ENCODE measurements at places on chromosomes 5 and 9.

DNA sequence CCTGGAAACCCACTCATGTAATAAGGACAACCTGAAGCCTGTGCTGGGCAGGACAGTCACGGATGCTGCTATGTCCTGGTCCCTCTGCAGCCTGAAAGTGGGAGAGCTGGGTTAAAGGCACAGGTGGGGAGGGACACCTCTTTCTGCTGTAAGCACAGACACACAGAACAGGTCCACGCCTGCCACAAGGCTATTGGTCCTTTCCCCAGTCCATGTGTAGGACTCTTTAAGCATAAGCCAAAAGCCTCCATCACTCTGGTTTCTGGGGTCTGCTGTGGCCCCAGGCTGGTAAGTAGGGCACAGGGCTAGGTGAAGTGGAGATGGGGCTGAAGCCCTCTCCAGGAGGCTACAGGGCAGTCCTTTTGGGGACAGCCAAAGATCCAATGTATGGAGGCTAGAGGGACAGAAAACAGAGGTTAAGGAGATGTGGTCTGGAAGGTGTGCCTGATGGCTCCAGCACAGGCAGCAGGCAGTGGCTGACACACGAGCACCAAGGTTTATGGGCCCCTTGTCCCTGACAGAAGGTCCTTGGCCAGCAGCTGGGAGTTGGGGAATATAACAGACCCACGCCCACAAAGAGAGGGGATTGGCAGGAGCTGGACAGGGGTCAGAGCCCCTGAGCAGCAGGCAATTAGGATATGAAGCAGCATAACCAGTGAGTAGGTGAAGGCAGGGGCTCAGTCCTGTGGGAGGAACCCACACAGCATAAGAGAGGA, 203.6 kb upstream of the MVB12B start:
- DNase-seq: no peak

GRCh38 chr9:35481347-35481975, 8.4 kb upstream of the RUSC2 start:
- DNase-seq: no peak

GRCh38 chr9:112378328-112379176, 1.4 kb upstream of the HSDL2 start:
- DNase-seq: no peak

DNA sequence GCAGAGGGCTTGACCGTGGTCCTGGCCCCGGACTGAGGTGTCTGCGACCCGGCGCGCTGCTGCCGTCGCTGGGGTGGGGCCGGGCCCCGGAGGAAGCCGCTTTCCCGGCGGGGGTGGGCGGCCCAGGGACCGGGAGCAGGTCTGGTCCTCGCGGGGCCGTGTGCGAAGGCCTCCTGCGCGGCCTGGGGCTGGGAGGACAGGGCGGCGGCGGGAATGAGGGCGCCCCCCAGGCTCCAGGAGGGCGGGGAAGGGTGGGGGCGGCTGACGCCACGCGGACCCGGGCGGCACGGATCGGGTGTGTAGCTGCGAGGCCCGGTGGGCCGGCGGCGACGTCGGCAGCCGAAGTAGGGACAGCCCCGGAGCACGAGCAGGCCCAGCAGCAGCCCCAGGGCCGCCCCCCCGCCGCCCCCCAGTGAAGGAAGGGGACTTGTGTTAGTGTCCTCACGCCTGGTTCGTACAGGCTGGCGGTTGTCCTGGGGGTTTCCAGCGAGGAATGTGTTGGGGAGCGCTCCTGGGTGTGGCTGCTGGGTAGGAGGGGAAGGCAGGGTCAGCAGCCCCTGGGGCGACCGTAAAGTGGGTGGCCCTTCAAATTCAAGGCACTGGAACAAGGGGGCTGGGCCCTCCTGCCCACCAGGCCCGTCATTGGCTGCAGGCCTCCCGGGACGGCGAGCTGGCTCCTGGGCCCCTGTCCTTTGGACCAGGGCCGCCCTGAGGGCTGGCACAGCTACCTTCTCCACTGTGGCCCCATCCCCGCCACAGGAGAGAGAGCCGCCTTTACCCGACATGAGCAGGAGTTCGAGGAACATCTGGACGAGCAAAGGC, 597 bp upstream of the TMEM250 start:
- no peak for DNase-seq

DNA sequence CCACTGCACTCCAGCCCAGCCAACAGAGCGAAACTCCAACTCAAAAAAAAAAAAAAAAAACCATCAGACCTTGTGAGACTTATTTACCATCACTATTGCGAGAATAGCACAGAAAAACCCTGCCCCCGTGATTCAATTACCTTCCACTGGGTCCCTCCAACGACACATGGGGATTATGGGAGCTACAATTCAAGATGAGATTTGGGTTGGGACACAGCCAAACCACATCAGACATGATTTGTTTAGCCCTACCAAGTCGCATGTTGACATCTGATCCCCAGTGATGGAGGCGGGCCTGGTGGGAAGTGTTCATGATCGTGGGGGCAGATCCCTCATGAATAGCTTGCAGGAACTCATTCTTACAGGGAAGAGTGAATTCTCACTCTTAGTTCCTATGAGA, 26.6 kb downstream of the MYO10 start:
- no peak for DNase-seq

DNA sequence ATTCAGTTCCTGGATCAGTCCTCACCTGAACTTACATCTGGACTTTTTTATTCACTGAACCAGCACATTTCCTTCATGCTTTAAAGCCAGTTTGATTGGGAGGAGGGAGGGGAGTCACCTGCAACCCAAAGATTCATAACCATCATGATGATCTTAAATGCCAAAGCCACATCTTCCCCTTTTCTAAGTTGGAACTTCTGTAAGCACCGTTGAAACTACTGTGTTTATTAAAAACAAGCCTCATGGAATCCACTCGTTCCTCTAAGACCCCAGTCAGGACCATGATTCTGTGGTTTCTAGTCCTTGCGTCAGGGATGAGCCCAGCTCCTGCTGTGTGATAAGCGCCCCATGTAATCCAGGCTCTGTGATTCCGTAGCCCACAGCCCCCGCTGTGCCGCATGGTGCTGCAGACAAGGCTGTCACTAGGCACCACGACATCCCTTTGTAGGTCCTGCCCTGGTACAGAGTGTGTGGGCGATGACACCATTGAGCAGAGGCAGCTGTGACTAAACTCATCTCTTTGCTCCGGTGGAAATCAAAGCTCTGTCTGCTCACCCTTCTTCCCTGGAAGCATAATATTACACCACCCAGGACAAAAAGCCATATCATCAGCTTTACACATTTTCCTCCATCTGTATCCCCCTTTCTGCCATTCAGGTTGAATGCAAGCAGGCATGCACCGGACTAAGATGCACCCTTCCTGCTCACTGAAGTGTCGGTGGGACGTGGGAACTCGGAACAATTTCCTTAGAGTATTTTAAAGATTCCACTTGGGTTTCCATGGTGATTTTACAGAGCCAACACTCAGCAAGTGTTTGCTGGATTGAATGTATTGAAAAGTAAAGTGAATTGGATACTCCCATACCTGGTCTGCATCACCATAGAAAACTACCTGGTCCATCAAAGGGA, 132.0 kb upstream of the FSTL4 start:
- DNase-seq: no peak

DNA sequence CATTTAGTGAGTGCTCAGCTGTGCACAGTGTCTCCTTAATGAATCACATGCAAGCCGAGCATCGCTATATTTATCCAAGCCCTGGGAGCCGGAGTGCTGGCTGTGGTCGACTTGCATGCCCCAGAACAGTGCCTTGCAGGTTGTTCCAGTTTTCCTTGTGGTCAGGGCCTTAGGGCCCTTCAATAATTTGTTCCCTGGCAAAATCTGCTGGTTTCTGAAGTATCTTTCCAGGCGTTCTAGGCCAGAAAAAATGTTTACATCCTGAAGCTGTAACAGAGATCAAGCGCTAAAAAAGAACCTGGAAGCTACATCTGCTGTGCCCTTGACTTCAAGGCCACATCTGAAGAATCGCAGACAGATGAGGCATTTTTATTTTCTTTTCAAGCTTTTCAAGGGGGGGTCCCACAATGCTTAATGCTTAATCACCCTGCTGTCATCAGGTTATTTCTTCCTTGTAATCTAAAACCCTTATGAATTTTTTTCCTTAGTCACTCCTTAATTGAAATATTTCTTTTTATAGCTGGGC, 105.8 kb downstream of the DOCK2 start:
- DNase-seq: no peak

GRCh38 chr9:94030318-94031179, 53.7 kb upstream of the PTPDC1 start:
- DNase-seq: peak; percentile 82

DNA sequence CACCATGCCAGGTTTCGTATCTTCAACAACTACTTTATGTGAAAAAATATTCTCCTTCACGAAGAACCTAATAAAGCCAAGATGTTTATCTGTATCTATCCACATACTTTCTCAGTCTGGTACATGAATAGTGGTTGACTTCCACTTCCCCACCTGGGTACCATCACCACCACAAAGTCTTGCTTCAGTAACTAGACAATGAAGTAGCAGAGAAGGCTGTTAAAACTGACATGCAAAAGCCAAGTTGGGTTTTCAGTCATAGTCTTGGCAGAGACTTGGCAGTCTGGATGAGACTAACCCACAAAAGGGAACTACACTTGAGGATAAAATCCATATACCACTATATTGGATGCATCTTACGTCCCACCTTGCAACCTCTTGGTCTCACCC, 5.0 kb downstream of the P4HA2 start:
- DNase-seq: no peak

DNA sequence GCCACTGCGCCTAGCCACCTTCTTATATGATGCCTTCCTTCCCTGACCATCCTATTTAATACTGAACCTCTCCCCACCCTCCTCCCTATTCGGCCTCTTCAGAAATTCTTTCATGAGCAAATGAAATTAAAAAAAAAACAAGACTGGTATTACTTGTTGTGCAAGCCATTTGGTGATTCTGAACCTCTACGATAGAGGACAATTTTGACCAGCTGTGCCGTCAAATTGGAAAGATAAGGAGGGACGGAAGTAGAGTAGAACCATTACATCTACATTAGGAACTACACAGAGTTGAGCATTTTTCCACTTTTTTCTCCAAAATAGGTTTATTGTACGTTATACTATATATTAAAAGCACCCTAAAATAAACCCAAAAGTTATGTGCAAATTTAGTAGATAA, 2.9 kb downstream of the DHX29 start:
- no peak for DNase-seq

GRCh38 chr9:13847270-13847669, 466.7 kb downstream of the NFIB start:
- DNase-seq: no peak

GRCh38 chr9:137825324-137825989, 52.1 kb upstream of the CACNA1B start:
- DNase-seq: no peak

DNA sequence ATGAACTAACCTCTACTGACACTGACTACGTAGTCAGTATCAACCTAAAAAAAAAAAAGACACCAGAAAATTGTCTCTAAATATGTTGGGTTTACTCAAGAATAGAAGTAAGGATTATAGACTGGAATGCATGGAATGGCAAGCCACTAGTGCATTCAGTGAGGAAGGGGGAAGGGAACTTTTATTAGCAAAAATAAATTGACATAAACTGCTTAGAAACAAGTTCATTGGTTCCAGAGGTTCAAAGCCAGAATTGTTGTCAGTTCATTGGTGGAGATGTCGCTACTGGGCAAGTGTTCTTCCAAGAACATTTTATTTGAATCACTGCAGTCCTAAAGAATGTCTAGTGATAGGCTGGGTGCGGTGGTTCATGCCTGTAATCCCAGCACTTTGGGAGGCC, 26.1 kb upstream of the AOPEP start:
- DNase-seq: no peak

DNA sequence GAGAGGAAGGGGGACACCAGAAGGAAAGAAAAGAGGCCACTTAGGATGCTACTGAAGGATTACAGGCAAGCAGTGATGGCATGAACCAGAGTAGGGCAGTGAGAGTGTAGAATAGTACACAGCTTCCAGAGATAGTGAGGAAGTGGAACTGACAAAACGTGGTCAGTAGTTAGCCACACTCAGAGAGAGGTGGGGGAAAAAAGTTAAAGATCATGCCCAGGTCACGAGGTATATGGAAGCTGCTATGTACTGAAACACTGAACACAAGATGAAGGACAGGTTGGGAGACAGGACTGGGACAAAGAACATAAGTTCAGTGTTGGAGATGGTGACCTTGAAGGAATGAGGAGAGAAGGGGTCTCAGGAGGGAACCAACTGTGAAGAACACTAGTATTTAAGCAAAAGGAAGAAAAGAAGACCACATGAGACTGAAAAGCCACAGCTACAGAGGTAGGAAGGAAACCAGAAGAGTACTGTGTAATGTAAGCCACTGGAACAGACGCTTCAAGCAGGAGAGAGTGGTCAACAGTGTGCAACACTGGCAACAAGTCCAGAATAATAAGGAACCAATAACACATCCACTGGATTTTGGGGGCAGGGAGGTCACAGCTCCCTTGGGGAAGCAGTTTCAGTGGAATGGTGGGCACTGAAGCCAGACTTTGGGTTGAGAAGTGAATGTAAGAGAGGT, 45.5 kb downstream of the ELL2 start:
- no peak for DNase-seq

GRCh38 chr5:97002983-97003382, 67.1 kb downstream of the LNPEP start:
- DNase-seq: no peak

GRCh38 chr9:135525241-135526088, 4.2 kb downstream of the LCN1 start:
- DNase-seq: no peak

DNA sequence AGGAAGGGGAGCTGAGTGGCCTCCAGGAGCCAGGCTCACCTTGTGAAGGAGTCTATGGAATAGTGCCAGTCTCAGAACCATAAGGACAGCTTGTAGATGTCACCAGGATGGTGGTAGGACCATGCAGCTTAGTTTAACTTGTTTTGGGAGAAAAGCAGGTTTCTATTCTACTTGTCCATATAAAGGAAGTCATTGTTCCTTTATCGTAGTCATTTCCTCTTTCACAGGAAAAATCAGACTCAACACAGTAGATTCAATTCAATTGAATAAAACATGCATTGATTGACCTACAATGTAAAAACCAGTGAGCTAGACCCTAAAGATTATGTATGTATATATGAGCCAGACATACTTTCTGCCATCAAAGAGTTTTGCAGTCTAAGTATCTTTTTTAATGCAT, 53.3 kb downstream of the MEGF10 start:
- no peak for DNase-seq

DNA sequence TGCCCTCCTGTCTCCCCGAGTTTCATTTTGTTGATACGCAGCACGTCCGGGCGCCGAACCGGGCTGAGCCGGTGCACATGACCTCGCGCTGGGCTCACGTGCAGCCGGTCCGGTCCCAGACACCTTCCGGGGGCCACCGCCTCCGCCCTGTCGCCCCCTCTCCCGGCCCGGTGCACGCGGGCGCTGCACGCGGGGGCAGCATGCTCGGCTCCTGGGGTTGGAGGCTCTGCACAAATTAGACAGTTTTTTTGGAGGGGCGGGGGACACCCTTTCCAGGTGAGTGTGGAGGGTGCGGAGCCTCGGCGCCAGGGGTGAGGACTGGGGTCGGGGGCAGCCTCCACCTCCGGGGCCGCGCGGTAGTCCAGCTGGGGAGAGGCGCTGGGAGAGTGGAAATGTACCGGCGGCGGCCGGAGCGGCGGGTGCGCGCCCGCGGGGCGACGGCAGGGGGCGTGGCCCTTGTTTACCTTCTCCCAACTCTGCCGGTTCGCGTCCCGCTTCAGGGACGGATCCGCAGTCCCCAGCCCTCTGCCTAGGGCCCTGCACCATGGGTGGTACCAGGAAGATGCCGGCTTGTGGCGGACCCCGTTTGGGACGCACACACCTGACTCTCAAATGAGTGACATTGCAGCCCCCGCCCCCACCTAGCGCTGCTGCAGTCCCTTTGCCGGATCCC, 1.1 kb downstream of the JADE2 start:
- peak; percentile 77 for DNase-seq

GRCh38 chr9:109742776-109743348, 37.1 kb upstream of the PALM2AKAP2 start:
- DNase-seq: no peak

- DNase-seq: no peak
These were observed 83.0 kb downstream of the MARCHF3 start for GRCh38 chr5:126947146-126948010.

Data from NCI-H774 (cell line).